ENCODE measurements at places on chromosomes 4 and X.

- no peak for DNase-seq
Observed at GRCh38 chrX:13742397-13743176, 8.0 kb downstream of the OFD1 start.

DNA sequence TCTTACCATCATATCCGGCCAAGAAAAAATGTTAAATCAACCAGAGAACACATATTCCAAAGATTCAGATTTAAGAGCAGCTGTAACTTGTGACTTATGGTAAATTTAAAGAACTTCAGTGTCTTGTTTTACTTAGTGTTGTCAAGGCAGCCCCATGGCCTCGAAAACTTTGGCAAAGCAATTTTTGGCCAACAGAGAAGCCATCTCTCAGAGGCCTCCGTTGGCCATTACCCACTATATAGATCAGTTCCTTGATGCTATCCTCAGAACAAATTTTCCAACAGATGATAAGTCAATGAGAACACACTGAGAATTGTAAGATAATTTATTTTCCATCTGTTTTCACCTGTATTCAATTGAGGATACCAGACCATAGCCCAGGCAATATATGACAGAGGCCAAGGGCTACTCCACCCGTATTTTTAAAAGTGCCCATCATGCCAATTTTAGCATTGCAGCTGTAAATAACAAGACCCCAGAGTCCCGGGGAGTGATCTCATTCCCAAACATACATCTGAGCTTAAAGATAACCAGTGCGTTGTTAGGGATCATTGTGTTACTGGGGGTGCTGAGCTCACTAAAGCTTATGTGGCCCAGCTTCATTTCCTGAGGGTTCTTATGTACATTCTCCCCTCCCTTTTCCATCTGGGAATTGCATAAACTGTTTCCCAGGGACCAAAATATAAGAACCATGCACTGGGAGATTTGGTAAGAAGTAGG, 50.0 kb upstream of the PDHA1 start:
- no peak for DNase-seq

GRCh38 chr4:137640838-137641158, 108.5 kb upstream of the PCDH18 start:
- no peak for DNase-seq

GRCh38 chr4:18077808-18078207, 56.3 kb upstream of the LCORL start:
- DNase-seq, result no peak

GRCh38 chrX:16436348-16437188, 213.4 kb upstream of the S100G start:
- DNase-seq, result peak; percentile 60

DNA sequence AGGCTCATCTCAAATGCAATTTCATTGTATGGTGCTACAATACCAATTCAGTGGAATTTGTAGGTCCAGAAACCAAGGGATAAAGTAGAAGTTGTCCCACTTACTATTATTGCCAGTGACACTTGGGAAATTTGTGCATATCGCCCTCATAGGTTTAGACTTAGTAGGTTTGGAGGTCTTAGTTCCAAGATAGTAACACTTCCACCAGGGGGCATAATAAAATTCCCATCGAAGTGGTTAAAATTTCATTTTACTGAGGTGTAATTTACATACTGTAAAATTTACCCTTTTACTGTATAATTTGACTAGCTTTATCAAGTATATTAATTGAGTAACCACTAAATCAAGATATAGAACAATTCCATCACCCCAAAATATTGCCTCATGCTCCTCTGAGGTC, 174.6 kb downstream of the INPP4B start:
- no peak for DNase-seq

DNA sequence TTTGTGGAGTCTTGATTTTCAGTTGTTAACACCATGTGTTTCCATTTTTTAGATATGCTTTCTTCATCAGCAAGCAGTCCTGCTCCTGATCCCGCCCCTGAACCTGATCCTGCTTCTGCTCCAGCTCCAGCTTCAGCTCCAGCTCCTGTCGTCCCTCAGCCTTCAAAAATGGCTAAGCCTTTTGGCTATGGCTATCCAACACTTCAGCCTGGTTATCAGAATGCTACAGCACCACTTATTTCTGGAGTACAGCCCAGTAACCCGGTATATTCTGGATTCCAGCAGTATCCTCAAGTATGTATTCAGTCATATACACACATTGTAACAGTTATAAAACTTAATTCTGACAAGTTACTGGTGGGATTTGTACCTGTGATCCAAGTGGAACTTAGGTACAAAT, 60.9 kb downstream of the SEC24B start:
- no peak for DNase-seq

GRCh38 chr4:97105347-97106099, 1037.8 kb downstream of the STPG2 start:
- DNase-seq, result no peak

DNA sequence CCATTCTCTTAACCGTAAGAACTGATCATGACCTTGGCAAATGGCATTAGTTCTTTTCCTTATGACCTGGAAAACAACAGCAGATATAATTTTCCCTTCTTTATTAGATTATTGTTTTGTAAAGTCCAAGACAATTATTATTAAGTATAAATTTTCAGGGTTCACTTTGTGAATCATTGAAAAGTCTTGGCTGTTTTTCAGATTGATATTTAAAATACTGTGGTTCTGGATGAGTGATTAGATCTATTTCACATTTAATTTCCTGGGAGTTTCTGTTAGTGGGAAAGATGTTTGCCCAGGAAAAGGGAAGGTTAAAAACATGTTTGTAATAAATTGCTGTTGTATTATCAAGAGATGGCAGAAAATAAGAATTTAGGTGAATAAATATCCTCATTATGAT, 194.9 kb downstream of the TLL1 start:
- no peak for DNase-seq

All from right cardiac atrium (tissue), 5 donors.